ENCODE measurements at places on chromosomes 3 and 15.

- DNase-seq: no peak
Observed at GRCh38 chr3:146404436-146404835, 64.9 kb downstream of the PLSCR2 start.

- no peak for DNase-seq
Observed at GRCh38 chr3:36993326-36994283, at the start of gene MLH1. MLH1 (plus strand) TSS chr3:36993518; CDS start chr3:36993548, 30 bp downstream.

- DNase-seq: peak; percentile 84
Observed at GRCh38 chr15:40357723-40358470, at the start of gene DISP2. DISP2 (plus strand) TSS chr15:40358219; CDS start chr15:40358322, 103 bp downstream.

- no peak for DNase-seq
Observed at GRCh38 chr3:4898454-4899313, 80.6 kb upstream of the BHLHE40 start.

DNA sequence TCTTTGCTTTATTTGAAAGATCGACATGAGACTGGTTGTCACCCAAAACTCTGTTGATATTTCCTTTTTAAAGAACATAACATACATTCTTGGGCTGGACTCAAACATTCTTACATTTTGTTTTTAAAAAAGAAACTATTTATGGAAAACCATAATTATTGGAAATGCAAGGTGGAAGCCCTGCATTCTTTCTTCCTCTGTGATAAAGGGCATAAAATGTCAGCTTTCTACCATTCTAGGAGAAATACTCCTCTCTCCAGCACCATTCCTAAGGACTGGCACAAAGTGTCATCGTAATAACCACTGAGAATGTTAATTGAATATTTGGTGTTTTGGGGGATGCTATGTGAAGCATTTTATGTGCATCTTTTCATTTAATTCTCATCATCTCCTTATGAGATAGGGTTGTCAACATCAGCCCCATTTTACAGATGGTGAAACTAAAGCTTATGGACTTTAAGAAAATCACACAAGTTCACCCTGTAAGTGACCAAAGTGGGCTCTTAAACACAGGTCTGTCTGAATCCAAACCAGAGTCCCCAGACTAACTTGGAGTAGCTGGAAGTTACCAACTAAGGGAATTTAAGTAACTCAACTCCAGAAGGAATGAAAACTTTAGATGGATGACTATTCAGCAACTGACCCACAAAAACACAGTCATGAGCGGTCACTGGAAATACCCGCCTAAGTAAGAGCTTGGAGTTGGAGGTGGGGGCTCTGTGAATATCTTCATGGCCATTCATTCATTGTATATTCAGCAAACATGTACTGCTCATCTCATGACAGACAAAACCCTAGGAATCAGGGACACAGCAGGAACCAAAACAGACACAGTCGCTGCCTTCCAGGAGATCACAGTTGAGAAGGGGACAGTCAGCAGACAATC, 45.9 kb upstream of the LMCD1 start:
- no peak for DNase-seq

GRCh38 chr15:50857763-50858162, 50.7 kb upstream of the AP4E1 start:
- DNase-seq: no peak

GRCh38 chr15:34883042-34883441, 86.5 kb downstream of the AQR start:
- DNase-seq: no peak

- DNase-seq: no peak
Observed at GRCh38 chr3:102141928-102142239, 292.6 kb downstream of the NFKBIZ start.

- DNase-seq: no peak
Observed at GRCh38 chr3:149198611-149199010, 23.0 kb downstream of the CP start.

DNA sequence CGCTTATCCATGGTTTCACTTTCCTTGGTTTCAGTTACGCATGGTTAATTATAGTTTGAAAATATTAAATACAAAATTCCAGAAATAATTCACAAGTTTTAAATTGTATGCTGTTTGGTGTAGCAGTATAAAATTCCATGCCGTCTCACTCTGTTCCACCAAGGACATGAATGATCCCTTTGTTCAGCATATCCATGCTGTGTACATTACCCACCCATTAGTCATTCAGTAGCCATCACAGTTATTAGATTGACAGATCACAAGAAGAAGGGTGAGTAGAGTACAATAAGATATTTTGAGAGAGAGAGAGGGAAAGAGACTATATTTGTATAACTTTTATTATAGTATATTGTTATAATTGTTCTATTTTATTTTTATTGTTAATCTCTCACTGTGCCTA, 535.5 kb downstream of the SQOR start:
- DNase-seq: no peak

GRCh38 chr3:134718726-134719125, 67.9 kb upstream of the KY start:
- no peak for DNase-seq

- DNase-seq: no peak
Observed at GRCh38 chr15:70699890-70700289, 63.5 kb downstream of the UACA start.

DNA sequence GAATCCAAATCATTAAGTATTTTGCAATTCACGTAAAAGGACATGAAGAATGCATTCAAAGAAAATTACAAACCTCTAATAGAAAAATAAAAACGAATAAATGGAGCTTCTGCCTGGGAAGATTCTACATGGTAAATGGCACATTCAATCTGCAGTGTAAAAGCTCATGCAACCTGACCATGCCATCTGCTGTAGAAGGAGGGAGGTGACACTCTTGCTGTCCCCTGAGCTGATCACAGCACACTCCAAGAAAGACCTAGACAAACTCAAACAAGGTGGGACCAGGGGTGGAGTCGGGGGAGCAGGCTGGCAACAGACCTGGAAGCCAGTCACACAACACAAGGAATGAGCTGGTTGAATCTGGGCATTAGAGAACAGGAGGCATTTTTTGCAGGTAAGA, 101.8 kb downstream of the BDH1 start:
- no peak for DNase-seq

GRCh38 chr15:60840703-60841411, 361.9 kb upstream of the ICE2 start:
- DNase-seq: no peak

- no peak for DNase-seq
Observed at GRCh38 chr3:158508481-158508880, 62.5 kb upstream of the MLF1 start.

- DNase-seq: no peak
Observed at GRCh38 chr15:98868564-98868963, 139.0 kb downstream of the PGPEP1L start.

- DNase-seq: no peak
Observed at GRCh38 chr3:175743733-175744400, 884.7 kb downstream of the NAALADL2 start.

GRCh38 chr3:54020436-54020835, 101.9 kb upstream of the CACNA2D3 start:
- DNase-seq: no peak

DNA sequence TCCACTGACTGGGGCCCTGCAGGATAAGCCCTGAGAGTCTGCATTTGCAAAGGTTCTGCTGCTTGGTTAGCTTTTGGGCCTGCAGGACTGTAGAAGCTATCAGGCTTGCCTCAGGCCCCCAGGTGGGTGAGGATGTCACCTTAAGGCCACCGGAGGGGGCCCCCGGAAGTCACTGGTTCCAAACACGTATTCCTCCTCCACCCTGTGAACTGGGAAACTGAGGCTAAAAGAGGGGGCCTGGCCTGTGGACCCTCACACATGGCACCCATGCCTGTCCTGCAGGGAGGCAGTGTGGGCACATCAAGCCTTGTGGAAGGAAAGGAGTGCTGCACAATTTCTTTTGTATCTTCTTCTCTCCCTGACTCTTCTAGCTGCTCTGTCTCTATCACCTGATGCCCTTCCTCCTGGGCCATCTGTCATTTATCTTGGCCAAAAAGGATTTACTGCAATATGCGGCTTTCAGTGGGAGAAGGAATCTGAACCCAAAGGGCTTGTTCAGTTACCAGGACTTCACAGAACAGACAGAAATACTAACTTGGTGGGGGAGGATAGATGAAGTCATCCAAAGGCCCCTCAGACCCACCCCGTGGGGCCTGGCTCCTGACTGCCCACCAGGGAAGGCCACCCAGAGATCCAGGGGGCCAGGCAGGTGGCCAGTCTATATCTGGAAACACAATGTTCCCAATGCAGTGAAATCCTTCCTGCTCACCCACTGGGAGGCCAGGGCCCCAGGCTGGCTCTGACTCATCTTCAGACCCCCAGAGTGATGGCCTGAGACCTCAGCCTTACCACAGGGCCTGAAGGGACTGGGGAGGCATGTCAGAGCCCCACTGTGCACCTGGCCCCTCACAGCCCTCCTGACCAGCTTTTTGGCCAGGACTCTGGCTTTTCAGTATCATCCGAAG, 18.3 kb downstream of the UBAP1L start:
- no peak for DNase-seq

DNA sequence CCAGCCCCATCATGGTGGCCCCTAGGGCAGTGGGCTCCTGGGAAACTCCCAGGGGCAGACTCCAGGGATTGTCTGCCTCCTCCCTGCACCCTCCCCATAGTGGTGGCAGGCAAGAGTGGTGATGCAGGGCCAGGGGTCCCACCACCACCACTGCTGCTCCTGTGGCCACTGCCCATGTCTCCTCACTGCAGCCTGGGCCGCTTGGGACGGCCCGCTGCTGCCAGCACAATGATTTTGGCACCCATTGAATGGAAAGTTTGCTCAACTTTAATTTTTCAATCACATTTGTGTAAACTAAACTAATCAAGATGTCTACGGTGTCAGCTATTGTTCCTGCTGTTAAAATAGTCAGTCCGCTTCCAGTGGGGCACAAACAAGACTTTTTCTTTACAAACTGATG, 92.1 kb upstream of the TNFSF10 start:
- DNase-seq: no peak

DNA sequence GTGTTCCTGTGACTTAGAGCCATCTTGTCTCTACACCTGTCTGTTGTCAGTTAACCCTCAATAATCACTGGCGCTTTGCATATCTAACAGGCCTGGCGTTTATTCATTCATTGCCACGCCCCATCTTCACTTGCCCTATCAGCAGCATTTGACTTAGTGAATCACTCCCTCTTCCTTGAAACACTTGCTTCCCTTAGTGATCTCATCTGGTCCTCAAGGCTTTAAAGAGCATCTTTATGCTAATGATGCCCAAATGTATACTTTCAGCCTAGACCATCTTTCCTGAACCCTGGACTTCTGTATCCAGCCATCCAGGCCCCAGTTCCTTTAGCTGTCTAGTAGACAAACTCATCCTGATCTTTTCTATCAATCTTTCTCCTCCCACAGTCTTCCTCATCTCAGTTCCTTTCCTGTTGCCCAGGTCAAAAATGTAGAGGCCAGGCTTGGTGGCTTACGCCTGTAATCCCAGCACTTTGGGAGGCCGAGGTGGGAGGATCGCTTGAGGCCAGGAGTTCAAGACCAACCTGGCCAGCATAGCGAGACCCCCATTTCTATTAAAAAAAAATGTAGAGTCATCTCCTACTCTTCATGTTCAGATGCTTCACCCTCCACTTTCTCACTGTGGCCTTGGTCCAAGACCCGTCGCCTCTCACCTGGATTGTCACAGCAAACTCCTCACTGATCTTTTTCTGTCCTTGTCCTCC, 1.4 kb upstream of the IGDCC4 start:
- no peak for DNase-seq

GRCh38 chr3:44342176-44342790, 3.7 kb downstream of the TCAIM start:
- DNase-seq: no peak

DNA sequence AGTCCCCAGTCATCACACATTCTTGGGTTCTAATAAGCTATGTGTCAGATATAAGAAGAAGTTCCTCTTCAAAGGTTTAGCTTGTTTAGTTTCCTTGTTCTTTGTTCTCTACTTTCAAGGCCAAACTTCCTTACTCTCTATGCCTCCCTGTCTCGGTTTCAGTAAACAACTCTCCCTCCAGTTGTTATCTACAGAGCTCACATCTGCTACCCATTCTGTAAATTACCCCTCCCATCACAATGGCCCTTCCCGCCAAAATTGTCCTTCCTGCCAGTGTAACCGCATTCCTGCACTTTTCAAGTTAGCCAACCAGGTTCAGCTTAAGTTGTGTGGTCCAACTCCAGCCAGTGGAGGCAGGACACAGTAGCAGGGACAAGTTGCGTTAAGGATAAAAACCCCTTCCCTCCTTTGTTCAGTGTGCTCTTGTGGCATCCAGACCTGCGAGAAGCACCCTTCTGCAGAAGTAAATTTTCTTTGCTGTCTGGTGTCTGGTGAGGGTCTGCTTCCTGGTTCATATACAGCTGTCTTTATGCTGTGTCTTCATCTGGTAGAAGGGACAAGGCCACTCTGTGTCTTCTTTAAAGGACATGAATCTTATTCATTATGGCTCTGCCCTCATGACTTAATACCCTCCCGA, 342.1 kb upstream of the GRM7 start:
- no peak for DNase-seq

DNA sequence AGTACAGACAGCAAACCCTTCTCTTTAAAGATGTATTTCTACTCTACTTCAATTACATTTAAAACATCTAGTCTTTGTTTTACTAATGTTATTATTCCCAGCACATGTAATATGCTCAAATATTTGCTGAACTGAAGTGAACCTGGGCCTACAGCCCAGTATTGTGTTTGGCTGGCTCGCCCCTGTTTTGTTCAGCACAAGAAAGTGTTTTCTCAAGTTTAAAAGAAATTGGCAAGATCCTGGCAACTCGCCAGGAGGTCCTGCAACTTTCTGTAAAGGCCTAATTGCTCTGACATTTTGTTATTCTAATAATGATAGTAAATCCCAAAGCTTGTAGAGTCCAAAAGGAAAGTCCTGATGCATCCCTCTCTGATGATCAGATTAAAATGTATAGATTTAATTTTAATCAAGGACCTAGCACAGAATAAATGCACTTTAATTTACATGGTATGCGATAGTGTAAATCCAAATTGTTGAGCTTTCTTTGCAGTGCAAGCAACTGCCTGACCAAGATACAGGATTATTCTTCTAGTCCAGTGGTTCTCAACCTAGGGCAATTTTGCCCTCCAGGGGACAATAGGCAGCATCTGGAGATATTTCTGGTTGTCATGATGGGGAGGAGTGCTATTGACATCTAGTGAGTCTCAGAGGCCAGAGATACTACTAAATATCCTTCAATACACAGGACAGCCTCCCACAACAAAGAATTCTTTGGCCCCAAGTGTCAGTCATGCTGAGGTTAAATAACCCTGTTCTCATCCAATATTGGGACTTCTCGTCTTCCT, 35.7 kb upstream of the TMOD3 start:
- no peak for DNase-seq

GRCh38 chr15:56931639-56932508, 13.4 kb downstream of the TCF12 start:
- DNase-seq: no peak

- DNase-seq: no peak
Observed at GRCh38 chr3:98764472-98764884, 1.3 kb downstream of the ST3GAL6 start.

- no peak for DNase-seq
Observed at GRCh38 chr3:107973152-107973551, 117.7 kb downstream of the CD47 start.

GRCh38 chr3:133509488-133509887, 64.0 kb upstream of the CDV3 start:
- DNase-seq: no peak

Measured in NCI-H2081 (cell line).